ENCODE measurements at places on chromosomes 5 and 9.
A peak's percentile ranks its signal among the peaks of the same experiment; 100 is the strongest.

DNA sequence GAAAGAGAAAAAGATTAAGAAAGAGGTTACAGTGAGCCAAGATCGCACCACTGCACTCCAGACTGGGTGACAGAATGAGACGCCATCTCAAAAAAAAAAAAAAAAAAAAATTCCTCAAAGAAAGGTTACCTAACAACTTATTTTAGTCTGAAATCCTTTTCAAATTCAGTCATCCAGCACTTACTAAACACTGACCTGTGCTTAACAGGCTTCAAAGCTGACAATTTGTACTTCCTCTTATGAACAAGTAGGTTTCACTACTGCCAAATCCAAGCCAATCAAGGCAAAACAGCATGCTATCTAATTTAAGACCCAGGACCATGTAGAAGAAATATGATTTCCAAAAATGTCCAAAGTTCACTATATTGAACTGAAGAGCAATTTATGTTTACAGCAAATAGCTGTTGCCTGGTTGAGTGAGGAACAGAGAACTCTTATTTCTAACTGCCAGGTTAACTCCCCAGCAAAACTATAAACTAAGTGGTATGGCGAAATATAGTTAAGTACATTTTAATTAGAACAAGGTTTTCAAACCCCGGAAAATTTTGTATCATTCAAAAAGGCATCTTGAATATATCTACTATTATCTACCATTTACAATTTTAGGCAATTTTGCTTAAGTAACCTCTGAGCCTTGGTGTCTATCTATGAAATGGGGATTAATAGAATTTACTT, 13.4 kb downstream of the PWWP2A start:
- DNase-seq, result no peak

GRCh38 chr5:88555674-88556073, 287.0 kb upstream of the TMEM161B start:
- no peak for DNase-seq

DNA sequence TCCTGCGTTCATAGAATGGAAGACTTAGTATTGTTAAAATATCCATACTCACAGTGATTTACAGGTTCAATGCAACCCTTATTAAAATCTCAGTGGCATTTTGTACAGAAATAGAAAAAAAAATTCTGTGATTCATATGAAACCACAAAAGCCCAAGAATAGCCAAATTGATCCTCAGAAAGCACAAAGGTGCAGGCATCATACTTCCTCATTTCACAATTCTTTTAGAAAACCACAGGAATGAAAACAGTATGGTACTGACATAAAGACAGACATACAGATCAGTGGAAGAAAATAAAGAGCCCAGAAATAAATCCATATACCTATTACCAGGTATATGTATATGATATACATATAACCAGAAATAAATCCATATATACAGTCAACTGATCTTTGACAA, 86.8 kb upstream of the MEGF10 start:
- no peak for DNase-seq

DNA sequence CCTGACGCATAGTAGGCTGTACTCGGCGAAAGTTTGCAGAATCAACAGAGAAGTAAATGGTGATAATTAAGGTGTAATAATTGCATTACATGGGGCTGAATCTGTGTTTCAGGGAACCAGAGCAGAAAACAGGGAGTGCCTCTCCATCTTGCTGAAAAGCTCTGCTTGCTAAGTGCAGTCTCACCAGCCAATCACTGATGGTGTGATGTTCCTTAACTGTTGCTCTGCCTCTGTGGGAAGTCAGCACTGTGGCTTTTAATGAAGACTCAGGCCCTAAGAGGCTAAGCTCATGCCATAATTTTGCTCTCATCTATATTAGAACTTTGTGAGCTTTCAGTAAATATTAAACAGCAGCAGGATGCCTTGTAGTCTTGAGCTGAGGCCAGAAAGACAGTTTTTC, 4.5 kb downstream of the PHF24 start:
- peak; percentile 39 for DNase-seq

DNA sequence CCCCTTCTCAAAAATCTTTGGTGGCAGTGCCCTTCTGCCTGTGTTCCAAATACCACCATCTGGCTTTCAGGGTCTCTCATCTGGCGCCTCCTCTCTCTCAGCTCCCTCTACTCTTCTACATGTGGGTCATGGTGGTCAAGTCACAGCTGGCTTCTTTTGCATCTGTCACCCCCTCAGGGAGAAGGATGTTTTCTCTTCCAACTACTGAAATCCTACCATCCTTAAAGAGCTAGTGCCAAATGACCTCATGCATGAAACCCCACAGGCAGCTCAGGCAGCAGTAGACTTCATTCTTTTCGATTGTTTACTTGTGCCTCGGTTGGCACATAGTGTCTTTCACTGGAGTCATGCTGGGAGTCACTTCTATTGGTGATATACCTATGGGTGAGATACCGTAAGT, 219.2 kb downstream of the DCP2 start:
- DNase-seq, result no peak

DNA sequence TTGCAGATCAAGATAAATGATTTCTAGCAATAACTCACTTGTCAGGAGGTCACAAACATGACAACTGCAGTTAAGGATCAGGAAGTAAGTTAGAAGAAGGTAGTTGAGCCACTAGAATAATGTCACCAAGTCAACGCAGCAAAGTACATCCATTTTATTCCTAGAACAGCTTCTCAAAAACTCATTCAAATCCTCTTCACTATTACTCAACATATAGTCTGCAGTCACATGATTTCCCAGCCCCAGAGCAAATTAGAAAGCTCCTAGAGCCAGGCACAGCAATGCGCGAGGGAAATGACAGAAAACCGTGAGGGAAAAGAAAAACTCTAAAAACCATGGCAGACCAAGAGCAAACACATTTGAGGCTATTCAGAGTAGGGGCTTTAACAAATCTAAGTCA, 49.9 kb upstream of the ZNF622 start:
- no peak for DNase-seq

GRCh38 chr5:96006291-96006690, 44.6 kb upstream of the ELL2 start:
- no peak for DNase-seq

DNA sequence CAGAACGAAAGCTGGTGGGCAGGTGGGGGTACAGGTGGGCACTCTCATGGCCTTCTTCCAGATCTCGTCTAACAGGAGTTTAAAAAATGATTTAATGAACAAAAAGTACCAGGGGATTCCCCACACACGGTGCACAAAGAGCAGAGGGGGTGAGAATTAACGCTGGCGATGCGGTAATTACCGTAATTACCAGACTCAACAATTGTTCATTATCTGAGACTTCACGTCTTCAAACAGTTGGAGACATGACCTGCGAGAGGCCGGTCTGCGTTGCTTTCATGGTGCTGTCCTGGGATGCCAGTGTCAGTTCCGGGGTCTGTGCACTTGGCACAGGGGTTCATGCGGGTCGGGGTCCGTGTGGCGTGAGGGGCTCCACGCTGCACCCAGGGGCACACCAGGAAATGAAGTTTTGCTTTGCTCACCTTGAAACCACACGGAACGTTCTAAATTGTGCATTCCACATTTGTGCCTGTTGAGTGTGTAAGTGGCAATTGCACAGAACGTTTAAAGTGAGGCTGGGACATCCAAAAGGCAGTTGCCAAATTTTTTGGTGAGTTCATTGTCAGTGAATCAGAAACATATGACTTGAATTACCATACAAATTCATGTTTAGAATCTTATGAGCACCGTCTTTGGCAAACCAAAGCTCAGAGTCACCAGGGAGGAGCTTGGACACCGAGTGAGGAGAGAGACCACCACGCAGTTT, 256.4 kb upstream of the IRX1 start:
- no peak for DNase-seq

DNA sequence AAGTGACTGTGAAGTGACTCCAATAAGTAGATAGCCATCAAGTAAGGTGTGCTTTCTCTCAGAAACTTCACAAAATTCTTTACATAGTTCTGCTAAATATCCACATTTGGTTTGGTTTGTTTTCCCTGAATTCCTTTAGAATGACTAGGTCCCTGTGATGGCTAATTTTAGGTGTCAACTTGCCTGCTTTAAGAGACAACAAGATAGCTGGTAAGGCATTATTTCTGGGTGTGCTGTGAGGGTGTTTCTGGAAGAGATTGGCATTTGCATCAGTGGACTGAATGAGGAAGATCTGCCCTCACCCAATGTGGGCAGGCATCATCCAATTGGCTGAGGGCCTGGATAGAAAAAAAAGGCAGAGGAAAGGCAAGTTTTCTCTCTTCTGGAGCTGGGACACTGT, 8.3 kb upstream of the PTBP3 start:
- no peak for DNase-seq

DNA sequence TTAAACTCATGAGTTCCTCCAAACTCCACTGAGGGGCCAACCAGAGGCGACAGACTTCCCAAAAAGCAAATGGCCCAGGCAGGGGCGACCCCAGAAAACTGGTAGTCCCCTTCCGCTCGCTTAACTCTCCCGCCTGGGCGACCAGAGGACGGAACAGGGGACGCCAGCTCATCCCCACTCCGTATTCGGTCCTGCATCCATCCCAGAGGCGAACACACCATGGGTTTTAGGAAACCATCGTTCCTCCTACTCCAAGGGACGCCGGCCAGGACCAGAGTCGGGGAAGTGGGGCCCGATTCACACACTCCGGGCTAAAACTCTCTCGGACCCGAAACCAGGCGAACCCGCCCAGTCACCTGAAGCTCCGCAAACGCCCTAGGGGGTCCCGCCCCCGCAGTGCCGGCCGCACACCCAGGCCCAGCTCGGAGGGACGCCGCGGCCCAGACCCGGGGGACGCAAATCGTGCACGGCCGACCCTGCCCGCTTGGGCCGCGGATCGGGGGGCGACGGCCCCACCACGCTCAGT, 478 bp downstream of the TEX10 start:
- DNase-seq, result peak; percentile 27
